ENCODE measurements at places on chromosomes 3 and 15.

- DNase-seq = no peak
These were observed 73.1 kb downstream of the RORA start for GRCh38 chr15:61155741-61156700.

DNA sequence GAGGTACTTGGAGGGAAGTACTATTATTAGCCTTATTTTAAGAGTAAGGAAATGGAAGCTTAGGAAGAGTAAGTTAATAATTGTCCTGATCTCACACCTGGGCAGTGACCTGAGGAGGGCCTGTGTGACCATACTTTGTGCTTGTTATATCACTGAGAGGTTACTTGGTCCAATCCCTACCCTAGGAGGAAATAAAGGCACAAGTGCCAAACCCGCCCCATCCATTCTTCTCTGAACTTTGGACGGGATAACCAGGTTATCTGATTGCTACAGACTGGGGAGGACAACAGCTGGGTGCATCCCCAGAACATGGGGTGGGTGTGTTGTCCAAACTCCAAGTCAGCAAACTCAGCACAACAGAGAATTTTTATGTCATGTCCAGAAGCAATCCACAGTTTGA, 77.7 kb upstream of the NR2E3 start:
- DNase-seq = no peak

DNA sequence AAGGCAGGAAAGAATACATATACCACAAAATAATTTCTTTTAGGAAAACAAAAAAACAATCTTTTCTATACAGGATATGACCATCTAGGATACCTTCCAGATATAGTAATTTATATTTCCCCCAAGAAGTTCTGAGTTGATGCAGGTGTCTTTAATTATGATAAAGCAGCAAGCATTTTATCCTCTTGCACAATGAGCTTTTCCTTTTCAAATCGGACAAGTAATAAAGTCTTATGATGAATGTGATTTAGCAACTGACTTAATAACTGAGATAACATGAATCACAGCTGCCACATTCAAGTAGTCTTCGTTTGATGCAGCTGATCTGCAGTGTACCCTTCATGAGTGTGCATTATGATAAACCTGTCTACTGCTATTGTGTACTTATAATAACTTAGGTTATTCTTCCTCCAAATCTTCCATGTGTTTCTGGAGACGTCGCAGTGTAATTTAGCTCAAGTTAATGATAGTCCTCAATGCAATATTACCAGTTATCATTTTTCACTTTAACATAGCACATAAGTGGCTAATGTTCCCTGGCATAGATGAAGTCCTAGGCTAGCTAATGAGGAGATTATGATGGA, 260.3 kb upstream of the MRPL3 start:
- DNase-seq = no peak

GRCh38 chr3:3383461-3383860, 204.0 kb upstream of the CRBN start:
- no peak for DNase-seq

GRCh38 chr3:15455756-15456155, 28.4 kb downstream of the EAF1 start:
- no peak for DNase-seq

DNA sequence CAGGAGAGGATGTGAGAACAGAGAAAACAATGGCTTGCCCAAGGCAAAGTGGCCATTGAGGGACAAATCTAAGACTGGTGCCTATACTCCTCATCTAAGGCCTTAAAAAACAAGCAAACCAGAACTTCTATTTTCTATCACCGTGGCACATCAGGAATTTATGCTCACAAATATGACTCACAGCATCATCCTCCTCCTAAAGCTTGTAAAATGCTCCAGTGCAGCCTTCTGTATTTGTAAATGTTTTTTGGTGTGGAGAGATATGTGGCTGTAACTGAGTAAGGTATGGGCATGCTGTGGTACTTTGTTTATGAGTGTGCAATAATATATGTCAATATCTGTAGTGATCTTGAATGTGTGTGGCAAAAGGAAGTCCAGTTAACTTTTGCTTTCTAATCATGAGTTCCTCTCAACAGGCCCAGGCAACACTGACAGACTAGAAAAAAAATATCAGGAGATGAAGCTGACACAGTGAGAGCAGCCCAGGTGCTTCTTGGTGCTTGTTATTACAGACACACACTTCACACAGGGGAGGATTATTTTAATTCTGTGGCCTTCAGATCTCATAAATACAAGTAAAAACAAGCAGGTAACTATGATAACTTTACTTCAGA, 60.3 kb downstream of the CTNNB1 start:
- no peak for DNase-seq

- no peak for DNase-seq
These were observed 5.5 kb upstream of the SPG11 start for GRCh38 chr15:44668921-44669320.

GRCh38 chr15:75454471-75455378, 3.2 kb upstream of the SIN3A start:
- peak; percentile 86 for DNase-seq

DNA sequence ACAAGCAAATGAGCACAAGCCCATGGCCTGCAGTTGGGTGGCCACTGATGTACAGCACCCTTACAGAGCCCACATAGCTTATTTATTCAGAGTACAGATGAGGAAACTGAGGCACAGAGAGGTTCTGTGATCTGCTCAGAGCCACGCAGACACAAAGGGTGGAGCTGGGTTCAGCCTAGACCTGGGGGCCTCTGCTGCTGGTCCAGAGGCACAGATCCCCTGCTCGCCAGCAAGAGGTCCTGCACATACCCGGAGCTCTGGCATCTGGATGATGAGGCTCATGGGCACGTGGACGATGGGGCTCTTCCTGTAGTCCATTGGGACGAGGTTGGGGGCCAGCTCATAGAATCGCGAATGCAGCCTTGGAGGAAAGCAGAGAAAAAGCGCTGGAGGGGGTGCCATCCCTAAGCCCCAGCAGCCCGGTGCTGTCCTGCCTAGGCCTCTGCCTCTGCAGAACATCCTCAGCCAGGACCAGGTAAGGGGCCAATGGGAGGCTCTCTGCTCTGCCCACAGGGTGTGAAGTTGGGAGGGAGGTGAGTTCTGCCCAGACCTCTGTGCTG, 18.6 kb downstream of the SH2D7 start:
- DNase-seq = no peak

DNA sequence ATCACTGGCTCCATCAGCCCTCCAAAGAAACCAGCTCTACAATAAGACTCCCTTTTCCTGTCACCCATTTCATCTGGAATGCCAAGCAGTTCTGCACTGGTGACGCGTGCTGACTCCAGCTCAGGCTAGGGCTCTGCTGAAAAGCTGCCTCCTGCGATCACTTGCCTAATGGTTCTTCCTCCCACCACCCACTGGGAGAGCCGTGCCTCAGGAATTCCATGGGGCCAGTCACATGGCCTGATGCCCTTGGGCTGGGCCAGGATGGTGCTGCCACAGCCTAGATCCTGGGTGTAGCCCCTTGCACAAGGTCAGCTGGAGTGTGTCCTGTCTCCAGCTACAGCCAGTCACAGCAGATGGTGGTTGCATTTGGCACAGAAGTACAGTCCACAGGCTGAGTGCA, 98.9 kb downstream of the DNAJB8 start:
- no peak for DNase-seq

DNA sequence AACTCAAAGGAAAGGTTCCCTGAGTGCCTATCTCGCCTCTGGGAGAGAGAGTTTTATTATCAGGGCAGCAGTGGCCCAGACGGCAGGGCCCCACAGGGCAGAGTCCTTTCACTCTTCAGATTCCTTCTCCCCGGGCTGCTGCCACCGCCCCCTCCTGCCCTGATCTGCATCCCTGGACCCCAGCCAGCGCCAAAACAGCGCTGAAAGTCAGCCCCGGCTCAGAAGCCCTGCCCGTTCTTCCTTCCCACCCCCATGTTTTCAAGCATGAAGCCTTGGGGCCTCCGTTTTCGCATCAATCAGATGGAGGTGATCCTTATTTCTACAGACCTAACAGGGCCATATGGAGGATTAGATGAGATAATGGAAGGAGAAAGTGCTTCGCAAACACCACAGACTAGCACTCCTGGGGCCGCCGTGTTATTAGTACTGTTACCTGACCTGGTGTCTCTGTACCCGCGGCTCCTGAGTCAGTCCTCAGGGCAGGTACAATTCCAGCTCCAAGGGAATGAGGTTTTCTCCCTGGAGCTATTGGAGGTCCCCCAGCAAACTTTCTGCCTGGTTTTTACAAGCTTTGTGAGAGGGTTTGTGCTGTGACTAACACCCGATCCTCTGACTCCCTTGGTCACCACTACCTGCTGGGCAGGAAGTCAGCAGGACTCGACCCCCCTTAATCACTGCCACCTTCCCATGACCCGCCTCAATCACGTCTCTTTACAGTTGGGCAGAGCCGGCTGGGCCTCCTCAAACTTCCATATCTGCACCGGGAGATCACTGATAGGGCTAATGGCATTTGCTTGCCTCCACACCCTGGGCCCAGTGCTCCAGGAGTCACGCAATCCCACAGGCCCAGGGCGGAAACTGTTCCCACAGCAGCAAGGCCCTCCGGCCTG, 39.5 kb upstream of the TSEN2 start:
- no peak for DNase-seq

- DNase-seq = no peak
These were observed 65.3 kb upstream of the ZNF280D start for GRCh38 chr15:56798639-56799038.

GRCh38 chr3:159760046-159760445, 228.6 kb upstream of the IL12A start:
- no peak for DNase-seq

GRCh38 chr3:5690904-5691532, 503.5 kb downstream of the EDEM1 start:
- DNase-seq = no peak

DNA sequence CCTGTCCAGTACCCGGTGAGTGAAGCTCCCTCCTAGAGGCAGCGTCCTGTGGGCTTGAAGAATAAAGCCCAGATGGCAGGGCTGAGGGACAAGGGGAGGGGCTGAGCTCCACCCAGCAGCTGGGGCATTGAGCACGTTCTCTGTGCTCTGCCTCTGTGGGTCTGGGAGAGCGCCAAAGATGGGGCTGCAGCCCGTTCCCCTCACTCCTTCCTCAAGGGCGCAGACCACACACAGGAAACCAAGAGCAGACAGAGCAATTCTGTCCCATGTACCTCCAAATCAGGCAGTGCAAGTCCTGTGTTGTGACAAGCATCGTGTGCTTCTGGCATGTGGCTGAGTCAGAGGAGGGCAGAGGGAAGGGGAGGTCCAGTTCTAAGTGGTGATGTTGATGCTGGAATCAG, 15.7 kb upstream of the KIF23 start:
- DNase-seq = no peak

DNA sequence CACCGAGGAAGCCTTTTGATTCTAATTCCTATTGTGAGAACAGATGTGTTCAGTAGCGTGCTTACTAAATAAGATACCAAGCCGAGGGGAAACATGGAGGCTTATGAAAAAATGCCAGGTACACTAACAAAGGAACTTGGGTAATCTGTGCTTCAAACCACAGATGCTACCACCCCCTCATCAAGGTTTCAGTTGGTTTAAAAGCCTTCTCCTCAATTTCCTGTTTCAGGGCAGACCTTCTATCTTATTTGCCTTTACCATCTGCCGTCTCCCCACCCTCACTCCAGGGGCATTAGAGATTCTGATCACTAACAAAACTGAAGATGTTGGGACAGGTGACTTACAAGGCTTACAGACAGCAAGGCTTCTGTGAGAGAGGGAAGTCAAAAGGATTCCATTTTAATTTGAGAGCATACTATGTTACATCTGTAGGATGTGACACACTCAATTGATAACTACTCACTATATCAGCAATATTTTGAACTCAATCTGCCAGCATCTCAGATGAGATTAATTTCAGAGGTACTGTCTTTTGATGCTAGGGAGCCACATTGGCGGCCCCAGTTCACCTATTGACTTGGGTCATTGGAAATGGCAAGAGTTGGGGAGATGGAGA, 60.6 kb upstream of the PLCL2 start:
- peak; percentile 60 for DNase-seq

- no peak for DNase-seq
These were observed 3.7 kb downstream of the PDIA5 start for GRCh38 chr3:123070510-123070909.

GRCh38 chr3:70486414-70487017, 174.1 kb upstream of the MDFIC2 start:
- DNase-seq = no peak

- DNase-seq = no peak
These were observed 1.4 kb downstream of the PFN2 start for GRCh38 chr3:149969110-149969939.

DNA sequence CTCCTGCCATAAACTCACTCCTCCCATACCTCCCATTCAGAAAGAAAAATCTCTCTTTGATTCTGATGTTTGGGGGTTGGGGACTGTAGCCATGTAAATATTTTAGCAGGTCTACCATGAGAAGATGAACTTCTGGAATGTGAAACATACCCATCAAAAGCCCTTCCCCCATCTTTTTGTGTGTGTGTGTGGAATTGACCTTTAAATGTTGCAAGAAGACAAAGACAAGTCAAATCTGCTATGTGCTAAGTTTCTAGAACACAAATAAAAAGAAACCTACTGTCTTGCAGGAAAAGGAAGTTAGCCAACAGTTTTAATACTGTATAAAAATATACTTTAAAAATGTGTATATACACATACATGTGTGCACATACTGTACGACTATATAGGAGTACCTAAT, 29.7 kb upstream of the USP50 start:
- DNase-seq = no peak

DNA sequence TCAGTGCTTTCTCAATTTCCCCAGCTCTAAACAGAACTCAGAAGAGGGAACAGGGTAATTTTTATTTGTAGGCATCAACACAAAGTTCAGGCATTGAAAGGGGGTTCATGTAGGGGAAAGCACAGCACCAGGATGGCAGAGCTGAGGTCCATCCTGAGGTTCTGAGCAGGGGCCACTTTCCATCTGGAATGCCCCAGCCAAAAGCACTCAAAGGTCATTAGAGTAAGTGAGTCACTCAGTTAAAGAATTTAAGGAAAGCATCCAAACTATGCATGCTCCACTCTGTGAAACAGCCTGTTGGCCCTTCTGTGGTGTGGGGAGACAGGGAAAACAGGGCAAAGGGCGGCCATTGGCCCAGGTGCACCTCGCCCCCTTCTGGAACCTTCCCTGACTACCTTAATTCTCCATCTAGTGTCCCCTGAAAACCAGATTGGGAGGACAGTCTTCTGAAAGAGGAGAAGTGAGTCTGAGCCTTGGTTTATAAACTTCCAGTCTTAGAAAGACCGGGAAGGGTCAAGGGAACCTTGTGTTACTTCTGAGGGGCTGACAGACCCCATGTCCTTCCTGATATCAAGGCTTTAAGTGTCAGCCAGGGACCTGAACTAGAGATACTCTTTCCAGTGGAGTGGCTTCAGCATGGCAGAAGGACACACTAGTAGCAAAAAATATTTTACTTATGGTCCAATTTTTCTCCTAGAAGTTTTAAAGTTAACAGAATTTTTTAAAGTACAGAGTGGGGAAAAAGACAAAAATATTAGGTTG, 133.3 kb downstream of the MYLK start:
- DNase-seq = no peak
